ENCODE measurements at places on chromosomes 4 and X.

DNA sequence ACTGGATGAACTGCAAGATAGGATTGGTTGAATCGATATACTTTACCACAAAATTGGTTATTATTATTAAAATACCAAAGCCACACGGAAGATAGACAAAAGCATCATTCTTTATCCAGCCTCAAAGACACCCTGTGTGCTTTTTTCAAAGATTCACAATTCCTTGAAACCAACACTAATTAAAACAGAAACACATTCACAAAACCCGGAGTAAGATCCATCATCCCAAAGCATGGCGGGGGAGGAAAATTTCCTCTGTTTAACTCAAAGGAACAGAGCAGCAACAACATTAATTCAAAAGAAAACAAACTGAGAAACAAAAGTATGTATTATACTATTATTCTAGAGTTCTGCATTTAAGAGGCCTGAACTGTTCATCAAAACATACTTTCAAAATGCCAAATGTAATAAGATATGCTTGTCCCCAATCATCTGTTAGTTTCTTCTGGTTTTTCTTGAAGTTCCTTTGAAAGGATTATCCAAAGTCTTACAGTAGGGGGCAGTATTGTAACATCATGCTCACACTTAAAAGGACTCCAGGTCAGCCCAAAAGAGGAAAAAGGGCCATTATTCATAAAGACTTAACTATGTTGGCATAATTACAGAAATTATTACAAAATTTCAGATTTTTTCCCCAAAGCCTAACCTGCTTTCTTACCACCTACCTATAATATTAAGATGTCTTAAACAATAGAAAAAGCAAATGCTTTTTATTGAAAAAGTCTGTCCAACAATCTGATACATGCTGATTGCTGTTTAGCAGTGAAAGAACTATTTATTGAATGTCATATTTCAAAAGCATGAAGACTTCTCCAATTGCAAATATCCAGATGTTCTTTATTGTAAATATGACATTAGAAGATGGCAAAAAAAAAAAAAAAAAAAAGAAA is 168.7 kb downstream of the SCFD2 start:
- DNase-seq: peak; percentile 85

DNA sequence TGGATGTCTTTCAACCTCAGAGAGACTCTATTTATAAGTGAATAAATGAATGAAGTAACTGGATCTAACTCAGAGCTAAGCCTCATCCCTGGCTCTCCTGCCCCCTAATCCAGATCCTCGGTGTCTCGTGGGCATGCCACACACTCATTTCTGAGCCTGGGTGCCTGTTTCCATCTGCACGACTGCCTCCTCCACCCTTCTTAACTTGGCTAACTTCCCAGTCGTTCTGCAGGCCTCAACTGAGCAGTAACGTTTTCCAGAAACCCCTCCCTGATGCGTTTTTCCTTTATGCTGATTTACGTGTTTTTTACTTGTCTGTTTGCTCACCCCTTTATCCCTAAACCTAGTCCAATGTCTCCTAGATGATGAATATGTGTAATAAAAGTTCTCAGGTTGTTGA is 186.9 kb upstream of the HS3ST1 start:
- DNase-seq: no peak

DNA sequence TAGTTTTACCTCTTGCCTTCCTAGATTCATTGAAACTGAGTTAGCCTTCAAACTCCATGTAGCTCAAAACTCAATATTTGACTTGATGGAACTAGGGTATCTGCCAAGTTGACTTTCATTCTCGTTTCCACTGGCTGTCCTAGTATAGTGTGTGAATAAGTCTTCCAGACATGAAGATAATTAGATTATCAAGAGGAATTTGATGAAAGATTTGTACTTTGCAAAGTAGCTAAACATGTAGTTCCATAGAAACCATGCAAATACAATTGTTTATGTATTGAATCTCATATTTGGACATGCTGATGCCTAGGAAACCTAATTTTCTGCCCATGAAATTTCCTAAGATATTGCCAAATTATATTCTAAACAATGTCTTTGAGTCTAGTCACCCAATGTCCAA is 297.5 kb downstream of the ARHGAP24 start:
- no peak for DNase-seq

GRCh38 chr4:115529126-115529525 is 415.7 kb upstream of the NDST4 start:
- DNase-seq: no peak

- DNase-seq: no peak
These were observed 28.9 kb upstream of the MID1 start for GRCh38 chrX:10649265-10649664.

DNA sequence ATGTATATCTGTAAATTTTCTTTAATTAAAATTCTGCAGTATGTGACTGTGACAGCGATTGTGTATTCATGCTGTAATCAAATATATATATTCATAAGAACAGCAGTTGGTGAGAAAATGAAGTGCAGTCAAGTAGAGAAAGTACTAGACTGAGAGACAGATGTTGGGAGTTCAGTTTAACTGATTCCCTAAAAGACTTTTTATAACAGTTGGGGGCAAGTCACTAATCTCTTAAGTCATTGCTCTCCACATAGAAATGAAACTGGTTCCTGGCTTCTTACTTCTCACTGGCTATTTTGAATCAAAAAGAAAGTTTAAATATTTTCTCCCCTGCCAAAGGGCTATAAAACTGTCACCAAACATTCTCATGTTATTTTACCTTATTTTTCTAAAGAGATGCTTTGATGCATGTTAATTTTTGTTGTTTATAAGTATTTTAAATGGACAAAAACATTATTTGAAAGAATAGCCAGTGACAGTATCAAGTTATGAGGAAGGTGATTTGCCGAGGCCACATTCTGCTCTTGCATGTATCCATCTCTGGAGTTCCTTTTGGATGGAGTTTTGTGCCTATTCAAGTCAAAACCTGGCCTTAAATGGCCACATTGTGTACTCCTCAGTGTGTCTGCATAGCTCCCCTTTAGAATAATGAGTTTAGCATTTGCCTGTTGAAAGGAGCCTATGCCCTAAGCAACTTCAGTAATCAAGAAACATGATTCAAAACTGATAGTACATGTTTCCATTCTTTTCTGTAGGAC is 30.8 kb downstream of the EXOC1 start:
- no peak for DNase-seq

DNA sequence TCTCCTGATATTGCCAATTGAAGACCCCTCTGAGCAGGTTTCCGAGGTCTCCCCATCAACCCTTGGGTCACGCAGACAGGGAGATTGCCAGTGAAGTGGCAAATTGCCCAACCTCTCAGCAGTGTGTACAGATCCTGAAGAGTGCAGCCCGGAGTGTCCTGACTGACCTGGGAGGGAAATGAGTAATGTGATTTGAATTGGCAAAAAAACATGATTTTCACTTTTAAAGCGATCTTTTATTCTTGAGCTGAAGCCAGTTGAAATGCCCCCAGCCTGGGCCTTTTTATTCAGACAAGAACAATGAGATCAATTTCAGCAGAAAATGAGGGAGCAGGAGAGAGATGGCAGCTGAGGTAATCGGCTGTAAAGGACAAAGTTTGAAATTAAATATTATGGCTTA is 401.8 kb downstream of the RAPGEF2 start:
- DNase-seq: no peak

- DNase-seq: no peak
These were observed 107.7 kb upstream of the LRPAP1 start for GRCh38 chr4:3639613-3640586.

GRCh38 chr4:128168701-128169100 is 107.6 kb downstream of the LARP1B start:
- no peak for DNase-seq

DNA sequence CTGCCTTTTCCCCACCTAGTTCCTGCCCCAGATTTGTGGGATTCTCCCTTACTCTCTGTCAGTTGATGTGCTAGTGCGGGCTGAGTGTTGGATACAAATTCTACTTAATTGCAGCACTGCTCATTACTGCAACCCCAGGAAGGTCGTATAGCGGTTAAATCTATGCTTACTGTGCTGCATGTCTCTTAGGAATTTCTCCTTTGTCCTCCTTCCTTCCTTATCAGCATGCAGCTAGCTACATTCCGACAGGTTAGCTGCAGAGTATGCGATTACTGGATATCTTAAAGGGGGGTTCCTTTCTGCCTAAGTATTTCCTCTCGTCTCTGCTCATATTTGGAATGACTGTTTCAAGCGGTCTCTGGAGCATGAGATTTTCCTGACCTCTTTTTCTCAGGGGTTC is 662.8 kb downstream of the TLL1 start:
- DNase-seq: no peak

DNA sequence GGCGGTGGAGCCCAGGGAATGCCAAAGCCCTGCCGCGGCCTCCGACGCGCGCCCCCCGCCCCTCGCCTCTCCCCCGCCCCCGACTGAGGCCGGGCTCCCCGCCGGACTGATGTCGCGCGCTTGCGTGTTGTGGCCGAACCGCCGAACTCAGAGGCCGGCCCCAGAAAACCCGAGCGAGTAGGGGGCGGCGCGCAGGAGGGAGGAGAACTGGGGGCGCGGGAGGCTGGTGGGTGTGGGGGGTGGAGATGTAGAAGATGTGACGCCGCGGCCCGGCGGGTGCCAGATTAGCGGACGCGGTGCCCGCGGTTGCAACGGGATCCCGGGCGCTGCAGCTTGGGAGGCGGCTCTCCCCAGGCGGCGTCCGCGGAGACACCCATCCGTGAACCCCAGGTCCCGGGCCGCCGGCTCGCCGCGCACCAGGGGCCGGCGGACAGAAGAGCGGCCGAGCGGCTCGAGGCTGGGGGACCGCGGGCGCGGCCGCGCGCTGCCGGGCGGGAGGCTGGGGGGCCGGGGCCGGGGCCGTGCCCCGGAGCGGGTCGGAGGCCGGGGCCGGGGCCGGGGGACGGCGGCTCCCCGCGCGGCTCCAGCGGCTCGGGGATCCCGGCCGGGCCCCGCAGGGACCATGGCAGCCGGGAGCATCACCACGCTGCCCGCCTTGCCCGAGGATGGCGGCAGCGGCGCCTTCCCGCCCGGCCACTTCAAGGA is at the start of gene FGF2:
TSS of gene FGF2 (plus strand) at position 279 of the 705 bp plus-strand sequence. CDS start at position 623, 344 bp downstream.
- DNase-seq: peak; percentile 62

- DNase-seq: no peak
These were observed 44.7 kb upstream of the FGF13 start for GRCh38 chrX:138756234-138756633.

- DNase-seq: no peak
These were observed 5.7 kb downstream of the CYBB start for GRCh38 chrX:37785569-37785968.

GRCh38 chr4:45438047-45438446 is 685.8 kb downstream of the GABRG1 start:
- DNase-seq: no peak

GRCh38 chr4:154471032-154471431 is 20.6 kb downstream of the DCHS2 start:
- no peak for DNase-seq

GRCh38 chr4:121390335-121390734 is 9.5 kb upstream of the QRFPR start:
- DNase-seq: no peak

DNA sequence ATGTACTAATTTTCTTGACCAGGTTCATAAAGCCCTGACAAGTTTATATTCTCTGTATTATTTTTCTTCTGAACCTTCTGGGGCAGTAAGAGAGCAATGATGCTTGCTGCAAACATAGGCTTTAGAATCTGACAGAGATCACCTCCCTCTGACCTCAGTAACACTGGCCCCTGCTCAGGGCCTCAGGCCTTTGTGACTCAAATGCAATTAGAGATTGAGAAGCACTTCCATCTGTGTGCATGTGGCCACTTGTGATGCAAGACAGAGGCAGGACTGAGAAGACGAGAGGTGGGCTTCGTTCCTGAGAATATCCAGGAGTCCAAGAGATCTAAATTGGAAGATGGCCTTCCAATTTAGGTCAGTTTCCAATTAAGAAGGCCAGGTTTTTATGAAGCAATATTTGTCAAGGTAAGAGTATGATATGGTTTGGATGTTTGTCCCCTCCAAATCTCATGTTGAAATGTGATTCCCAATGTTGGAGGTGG is 82.8 kb upstream of the VEGFC start:
- no peak for DNase-seq

DNA sequence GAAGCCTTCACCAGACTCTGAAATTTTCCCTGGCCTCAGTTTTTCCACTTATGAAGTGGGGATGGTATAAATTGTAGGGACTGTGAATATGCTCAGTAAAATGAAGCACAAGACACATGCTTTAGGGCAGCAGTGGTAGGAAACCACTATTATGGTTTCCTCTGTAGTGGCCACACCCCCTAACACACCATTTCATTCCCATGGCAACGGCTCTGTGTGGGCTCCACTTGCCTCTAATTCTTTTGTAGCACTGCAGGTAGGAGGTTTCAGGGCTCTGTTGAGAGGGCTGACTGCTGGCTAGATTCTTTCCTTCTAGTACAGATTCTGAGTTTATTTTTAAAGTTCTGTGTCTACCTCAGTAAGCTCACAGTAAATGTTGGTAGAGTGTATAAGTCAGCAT is 3.5 kb upstream of the VMA21 start:
- no peak for DNase-seq

Data from fibroblast of skin of left biceps (primary cell).